ENCODE measurements at places on chromosomes 16 and 17.

GRCh38 chr17:77647531-77647930, 311.0 kb upstream of the TNRC6C start:
- no peak for DNase-seq

DNA sequence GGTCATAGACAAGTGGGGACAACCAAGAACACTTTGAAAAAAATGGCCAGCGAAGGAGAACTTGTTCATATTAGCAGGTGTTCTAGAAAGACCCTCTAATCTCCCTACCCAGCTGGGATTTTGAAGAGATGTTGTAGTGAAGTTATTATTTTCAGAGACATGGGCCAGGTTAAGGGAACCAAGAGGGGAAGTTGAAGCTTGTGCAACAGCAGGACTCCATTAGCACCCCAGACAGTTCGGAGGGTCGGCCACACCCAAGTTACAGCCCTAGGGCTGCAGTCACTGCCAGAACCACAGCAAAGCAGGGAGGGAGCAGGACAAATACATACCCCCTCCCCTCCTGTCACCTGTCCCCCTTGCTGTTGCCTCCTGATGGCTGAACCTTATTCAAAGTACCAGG, 42.3 kb downstream of the WSB1 start:
- DNase-seq: no peak

DNA sequence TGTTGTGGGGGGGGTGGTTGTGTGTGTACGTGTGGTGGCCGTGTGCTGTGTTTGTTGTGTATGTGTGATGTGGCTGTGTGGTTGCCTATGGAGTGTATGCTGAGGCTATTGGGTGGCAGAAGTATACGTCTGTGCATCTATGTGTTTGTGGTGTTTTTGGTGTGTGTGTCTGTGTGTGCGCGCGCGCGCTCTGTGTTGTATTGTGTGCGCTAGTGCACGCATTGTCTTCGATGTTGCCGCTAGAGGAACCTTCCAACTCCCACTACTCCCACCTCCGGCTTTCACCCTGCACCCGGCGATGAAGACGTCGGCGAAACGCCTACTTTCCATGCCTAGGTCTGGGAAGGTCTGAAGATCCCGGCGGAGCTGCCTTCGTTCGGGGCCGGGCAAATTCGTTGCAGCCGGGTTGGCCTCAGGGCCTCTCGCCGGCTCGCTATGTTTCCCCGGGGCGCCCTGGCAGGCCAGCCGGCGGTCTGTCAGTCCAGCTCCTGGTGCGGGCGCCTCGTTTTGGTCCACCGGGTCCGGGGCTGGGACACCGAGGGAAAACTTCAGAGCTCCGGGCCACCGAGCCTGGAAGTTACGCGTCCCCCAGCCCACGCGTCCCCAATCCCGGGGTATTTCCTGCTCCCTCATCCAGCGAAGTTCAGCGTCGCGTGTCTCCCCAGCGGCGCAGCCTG, 5.2 kb upstream of the DLX4 start:
- DNase-seq: peak; percentile 47

DNA sequence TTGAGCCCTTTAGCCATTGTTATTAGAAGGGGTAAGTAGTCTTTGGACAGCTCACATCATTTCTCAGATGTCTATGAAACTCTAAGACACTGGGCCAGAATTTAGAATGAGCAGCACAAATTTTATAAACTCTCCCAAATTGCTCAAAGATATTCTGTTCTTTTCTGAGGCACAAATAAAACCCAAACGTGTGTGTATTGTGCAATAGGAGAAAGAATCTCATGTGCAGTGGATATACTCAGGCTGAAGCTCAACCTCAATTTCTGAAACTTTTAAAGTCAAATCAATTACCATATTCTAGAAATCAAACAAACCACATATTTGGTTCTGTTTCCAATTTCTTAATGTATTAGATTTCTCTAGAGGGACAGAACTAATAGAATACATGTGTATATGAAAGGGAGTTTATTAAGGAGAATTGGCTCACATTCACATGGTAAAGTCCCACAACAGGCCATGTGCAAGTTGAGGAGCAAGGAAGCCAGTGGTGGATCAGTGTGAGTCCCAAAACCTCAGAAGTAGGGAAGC, 403.6 kb downstream of the RBFOX1 start:
- no peak for DNase-seq

DNA sequence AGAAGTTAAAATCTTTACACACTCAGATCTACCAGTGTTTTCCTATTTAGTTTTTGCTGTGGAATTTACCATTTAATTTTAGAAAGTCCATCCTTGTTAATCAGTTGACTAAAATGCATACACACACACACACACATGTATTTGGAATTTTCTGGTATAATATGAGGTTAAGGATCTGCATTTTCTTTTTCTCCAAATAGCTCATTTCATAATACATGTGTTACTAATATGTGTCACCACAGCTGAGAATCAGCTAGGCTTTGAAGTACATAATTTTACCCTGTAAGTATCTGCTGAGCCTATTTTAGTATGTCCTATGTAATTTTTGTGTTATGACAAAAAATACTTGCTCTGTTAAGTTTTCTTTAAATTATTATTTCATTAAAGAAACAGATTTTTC, 143.2 kb downstream of the PHKB start:
- no peak for DNase-seq

- DNase-seq: no peak
Observed at GRCh38 chr17:35315283-35315682, 58.1 kb downstream of the SLFN11 start.

DNA sequence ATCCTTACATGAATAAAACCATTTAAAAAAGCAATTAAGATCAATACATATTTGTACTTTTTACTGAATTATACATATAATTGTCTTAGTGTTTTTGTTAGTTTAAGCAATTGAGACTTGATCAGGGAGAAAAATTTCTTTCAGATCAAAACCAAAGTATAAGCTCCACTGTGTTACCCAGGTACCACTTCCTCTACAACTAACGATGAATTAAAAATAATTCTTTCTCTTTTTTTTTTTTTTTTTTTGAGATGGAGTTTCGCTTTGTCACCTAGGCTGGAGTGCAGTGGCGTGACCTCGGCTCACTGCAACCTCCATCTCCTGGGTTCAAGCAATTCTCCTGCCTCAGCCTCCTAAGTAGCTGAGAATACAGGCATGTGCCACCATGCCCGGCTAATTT, 6.8 kb downstream of the FBXO47 start:
- DNase-seq: no peak

DNA sequence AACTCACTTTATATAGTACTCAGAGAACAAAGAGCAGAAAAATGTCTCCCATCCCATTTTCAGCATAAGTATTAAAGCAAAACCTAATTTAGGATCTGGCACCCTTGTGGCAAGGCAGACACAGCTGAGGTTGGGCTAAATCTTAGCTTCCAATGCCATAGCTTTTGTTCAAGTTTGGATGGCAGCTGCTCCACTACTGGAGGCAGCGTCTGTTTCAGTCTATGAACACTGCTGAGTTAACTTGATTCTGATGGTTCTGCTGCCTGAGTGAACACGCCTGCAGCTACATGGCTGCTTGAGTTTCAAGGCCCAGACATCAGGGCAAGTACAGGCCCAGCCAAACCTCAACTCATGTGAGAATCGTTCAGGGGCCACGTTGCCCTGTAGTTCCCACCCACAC, 178.2 kb upstream of the RPH3AL start:
- DNase-seq: no peak

- DNase-seq: no peak
Observed at GRCh38 chr17:1376061-1376460, 24.0 kb downstream of the YWHAE start.

GRCh38 chr17:5619088-5619740, 34.9 kb upstream of the NLRP1 start:
- DNase-seq: no peak

DNA sequence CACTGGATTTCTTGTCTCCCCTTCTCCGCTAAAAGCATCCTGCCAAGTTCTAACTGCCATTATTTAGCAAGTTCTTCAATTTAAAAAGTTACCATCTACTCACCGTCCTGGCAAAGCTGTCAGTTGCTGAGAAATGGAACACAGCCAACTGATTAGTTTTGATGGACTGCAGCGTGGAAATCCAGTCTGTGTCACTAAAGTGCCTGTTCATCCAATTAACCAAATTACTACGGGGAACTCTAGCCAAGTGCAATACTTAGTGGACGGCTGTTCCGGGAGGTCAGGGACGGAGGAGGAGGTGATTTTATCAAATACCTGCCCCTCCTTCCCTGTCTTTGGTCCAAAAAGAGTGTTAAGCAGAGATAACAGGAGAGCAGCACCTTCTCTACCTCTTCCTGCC, 260.7 kb downstream of the MAF start:
- peak; percentile 5 for DNase-seq

GRCh38 chr17:1573932-1574696, 11.5 kb upstream of the PITPNA start:
- DNase-seq: peak; percentile 89

GRCh38 chr16:25563700-25564099, 128.1 kb upstream of the HS3ST4 start:
- no peak for DNase-seq

GRCh38 chr17:60941028-60941427, 263.4 kb downstream of the BCAS3 start:
- DNase-seq: peak; percentile 79

- DNase-seq: no peak
Observed at GRCh38 chr16:49993579-49993978, 31.4 kb upstream of the CNEP1R1 start.

- peak; percentile 79 for DNase-seq
Observed at GRCh38 chr17:81400154-81400977, 5.1 kb downstream of the BAHCC1 start.

DNA sequence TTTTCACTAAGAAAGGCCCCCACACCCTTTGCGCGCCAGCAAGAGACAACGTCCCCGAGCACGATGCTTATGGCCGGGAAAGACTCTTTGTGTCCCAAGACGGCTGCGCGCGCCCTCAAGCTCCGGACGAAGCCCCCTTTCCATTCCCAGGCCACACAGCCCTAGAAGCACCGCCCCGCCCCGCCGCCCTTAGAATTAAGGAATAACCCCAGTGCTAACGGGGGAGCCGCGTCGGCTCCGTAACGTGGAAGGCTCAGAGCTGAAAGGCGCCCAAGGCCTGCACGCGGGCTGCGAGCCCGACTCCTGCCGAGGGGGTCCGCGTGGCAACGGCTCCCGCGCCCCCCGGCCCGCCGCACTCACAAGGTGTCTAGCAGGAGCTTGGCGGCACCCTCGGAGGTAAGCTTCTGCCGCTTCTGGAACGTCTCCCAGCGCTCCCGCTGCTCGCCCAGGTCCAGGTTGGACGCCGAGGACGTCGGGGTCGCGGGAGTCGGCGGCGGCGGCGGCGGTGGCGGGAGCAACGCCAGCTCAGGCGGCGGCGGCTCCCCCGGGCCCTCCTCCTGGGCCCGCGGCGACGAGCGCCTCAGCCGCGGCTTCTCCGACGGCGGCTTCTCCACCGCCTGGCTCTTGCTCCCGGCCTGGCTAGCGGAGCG, 477 bp downstream of the CENPV start:
- peak; percentile 88 for DNase-seq

Measured in small intestine (tissue), 16 donors.